NCI-H1930 (cell line): ENCODE measurements at places on chromosomes 6 and 20.

- DNase-seq = no peak
These were observed 8.2 kb downstream of the CDH26 start for GRCh38 chr20:59966428-59966827.

DNA sequence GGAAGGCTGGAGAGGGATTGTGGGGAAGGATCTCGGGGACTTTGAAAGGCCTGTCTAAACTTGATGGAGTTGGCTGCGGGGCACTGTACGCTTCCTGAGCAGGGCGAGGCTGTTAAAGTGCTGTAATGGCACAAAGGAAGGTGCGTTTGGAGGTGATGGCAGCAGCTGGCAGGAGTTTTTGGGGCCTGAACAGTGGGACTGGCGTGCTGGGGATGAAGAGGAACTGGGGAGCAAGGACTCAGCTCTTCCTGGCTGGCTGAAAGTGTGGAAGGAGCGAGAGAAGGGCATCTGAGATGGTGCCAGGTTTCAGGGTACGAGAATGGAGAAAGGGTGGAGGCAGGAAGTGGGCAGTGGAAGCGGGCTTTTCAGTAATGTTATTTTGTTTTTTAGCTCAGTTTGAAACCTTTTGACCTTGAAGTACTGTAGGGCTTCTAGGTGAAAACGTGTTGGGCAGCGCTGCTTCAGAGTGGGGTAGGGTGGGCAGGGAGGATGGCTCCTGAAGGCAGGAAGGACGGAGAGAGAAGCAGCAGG, 8.0 kb downstream of the TMEM181 start:
- no peak for DNase-seq

- DNase-seq = no peak
These were observed 260.1 kb upstream of the TAB2 start for GRCh38 chr6:149057464-149057840.

DNA sequence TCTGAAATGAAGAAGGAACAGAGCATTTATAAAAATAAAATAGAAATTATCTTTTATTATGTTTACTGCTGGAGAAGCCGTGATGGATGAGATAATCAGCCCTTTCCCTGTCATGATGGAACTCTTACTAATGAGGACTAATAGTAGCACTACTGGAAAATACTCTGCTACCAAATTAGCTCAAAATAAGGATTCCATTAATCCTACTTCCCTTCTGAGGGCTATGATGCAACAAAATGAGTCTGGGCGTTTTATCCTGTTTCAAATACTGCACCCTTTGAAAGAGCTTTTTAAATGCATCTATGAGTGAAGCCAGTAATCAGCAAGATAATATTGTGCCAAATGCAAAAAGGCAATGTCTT, 59.3 kb upstream of the CARMIL1 start:
- no peak for DNase-seq

DNA sequence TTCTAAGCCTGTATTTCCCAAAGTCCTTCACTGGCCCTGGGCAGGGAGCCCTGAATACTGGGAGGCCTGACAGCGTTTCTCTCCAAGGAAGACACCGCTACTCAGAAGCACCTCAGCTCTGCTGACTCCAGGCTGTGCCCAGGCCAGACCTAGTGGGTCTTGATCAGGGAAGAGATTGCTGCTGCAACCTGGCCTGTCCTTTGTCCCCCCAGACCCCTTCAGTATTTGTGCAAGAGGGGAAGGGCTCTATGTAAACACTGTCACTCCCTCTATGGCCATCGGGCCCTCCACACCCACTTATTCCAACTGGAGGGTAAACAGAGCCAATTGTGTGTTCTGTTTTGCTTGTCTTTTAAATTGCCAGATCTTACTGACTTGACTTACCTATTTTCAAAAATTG, 20.6 kb downstream of the PLEKHG1 start:
- no peak for DNase-seq

DNA sequence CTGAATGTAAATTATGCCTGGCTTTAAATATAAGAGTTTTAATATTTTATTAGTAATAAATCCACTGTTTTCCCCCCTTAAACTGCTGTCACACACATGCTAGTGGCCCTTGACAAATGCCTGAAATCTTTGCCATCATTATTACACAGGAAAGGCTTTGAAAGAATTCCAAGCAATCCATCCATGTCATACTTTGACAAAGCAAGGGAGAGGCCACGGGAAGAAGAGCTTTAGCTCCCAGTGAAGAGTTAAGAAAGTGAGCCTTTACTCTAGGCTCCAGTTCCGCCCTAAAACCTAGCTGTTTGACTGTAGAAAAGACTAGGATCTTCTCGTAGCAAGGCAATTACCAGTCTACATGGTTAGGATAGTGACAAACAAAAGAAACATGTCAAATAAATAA, 147.9 kb downstream of the GMDS start:
- no peak for DNase-seq

GRCh38 chr20:14778875-14779274, 441.5 kb upstream of the FLRT3 start:
- DNase-seq = no peak

DNA sequence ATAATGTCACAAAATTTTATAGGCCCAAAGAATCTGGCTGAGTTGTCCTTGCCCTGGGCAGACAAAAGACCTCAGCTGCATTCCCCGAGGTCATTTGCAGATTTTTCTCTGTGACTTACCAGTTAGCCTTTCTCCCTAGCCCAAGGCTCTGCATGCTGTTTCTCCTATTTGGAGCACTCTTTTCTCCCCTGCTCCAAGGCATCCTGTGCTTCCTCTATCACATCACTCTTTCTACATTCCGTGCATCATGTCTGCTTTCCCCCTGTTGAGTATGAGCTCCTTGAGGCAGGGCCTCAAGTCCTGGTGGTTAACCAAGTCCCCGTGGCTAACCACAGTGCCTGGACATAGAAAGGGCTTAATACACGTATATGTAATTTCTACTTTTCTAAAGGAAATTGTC, 593 bp upstream of the GSTA3 start:
- no peak for DNase-seq

DNA sequence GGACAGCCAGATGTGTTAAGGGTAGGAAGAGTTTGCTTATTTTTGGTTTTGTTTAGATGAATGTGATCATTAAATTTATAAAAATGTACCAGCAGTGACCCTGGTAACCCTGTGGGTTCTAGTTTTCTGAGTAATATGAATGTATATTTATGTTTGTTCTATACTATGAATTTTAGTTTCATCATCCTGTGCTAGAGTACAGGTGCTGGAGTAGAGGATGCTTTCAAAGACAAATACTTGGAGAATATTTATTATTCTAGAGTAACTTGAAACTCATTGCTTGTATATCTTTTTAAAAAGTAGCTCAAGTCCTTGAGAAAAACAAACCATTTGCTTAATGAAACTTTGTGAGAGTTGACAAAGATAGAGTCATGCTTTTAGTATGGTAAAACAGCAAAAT, 7.8 kb downstream of the LRRC1 start:
- no peak for DNase-seq

DNA sequence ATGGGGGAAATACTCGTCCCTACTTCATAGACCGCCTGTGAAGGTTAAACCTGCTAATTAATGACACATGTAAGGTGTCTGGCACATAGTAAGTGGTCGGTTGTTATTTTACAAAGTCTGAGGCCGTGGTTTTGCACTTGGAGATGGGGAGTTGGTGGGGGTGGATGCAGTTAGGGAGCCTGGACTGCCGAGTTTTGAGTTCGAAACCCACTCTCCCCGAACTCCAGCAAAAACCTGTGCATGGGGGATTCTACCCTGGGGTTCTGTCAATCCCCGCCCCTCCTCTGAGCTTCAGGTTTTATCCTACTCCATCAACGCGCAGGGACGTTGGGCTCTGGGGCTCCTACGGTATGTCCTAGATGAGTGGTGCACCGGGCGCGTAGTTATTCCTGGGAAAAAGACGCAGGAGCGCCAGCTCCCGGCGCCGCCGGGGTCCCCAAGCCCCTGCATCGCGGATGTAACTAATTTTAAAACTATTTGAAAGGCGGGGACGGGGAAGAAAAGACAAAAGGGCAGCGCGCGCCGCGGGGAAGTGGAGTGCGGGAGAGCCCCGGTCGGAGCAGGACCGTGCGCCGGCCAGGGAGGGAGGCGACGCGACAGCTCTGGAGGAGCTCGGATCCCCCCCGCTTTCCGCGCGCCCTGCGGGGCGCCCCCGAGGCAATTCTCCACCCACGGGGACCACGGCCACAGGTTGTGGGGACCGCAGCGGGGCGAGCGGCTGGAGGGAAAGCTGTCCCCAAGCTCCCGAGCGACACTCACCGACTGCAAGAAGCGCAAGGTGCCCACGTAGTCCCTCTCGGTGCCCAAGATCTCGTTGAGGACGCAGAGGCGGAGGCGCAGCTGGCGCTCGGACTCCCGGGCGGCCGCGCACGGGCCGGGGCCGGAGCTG, 672 bp downstream of the PREX1 start:
- DNase-seq = no peak

DNA sequence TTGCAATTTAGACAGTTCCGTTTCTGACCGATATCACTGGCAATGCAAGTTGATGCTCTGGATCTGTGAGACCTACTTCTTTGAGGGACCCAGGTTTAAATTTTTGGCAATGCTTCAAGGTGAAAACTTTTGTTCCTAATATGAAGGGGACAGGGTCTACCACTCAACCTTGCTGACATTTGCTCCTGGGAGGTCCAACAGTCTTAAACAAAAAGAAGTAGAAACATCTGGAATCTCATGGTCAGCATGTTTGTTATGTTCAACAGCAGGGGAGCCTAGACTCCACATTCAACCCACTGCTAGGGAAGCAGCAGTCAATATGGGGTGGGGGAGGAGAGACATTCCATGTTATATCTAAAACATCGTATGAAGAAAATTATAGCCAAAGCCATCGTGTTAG, 196.4 kb downstream of the SIM1 start:
- no peak for DNase-seq
